ENCODE measurements at places on chromosomes 4 and X. TPM values are rescaled to one million over a fixed set of nuclear protein-coding genes. Genes with fewer than 3 reads are reported as not detected.
A peak's percentile ranks its signal among the peaks of the same experiment; 100 is the strongest.

DNA sequence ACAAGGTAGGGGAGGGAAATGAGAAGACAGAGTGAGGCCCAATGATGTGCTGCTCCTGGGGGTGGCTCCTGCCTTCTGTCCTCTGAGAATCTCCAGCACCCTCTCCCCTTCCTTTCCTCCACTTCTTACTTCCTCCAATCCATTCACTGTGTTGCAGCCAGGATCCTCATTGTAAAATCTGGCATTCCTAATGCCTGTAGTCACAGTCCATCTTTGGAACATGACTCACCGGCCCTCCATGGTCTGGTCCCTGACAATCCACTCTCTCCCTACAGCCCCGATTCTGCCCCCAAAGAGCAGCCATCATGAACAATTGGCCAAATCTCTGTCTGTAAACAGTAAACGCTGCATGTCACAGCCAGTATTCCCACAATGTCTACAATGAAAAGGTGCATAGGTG is 72.9 kb downstream of the CLNK start:
- no peaks in the 10 kb centered on the region for H3K4me1 ChIP-seq
- H3K27ac ChIP-seq = no peak overlapping the region
- DNase-seq = no peak
- H3K36me3 ChIP-seq = no peaks in the 10 kb centered on the region
- H3K27me3 ChIP-seq = no peaks in the 10 kb centered on the region
- H3K4me3 ChIP-seq = no peak overlapping the region

DNA sequence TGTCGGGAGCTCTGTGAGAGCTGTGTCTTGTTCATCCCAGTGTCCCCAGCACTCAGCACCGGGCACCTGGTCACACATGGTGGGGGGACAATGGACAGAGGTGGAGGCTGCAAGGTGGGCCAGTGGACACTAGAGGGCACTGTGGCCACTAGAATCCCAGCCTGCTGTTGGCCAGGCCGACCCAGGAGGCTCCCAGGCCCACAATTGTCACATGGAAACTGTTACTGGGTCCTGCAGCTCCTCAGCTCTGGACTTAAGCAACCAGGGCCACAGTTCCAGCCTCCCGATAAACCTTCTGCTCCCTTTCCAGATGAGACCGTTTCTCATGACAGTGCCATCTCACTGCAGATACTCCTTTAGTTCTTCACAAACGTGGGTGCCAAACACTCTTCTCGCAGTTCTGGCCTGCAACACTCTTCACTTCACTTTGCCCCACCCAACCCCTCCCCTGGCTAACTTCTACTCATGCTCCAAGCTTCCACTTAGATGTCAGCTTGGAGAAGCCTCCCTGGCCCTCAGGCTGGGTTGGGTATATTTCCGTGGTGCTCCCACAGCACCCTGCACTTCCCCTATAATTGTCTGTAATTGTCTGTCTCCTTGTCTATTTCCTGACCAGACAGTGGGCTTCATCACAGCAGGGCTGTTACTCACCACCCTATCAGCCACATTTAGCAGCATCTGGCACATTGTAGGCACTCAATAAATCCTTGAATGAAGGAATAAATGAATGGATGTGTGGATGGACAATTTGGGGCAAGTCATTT is 3.5 kb upstream of the IQSEC2 start:
- no peaks in the 10 kb centered on the region for H3K36me3 ChIP-seq
- peak; percentile 53 for DNase-seq
- no peaks in the 10 kb centered on the region for H3K27me3 ChIP-seq
- H3K4me1 ChIP-seq = peaks cover 26% of the 10 kb centered on the region

DNA sequence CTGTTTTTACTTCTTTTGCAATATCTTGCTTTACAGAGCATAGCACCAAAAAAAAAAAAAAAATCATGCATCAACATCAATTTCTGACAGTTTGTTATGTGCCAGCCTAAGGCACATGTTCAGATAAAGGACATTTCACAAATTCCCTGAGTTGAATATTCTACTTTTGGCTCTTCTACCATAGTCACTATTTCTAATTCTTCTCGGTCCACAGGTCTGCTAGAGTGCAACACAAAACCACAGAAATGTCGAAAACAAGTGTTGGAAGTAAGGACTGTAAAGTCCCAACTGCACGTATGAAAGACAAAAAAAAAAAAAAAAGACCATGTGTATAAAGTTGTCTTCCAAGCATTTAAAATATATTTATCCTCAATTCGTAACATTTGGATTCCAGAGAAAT is 494.2 kb upstream of the INTU start:
- no peaks in the 10 kb centered on the region for H3K36me3 ChIP-seq
- H3K4me1 ChIP-seq = no peaks in the 10 kb centered on the region
- H3K4me3 ChIP-seq = no peak overlapping the region
- no peak overlapping the region for H3K27ac ChIP-seq

DNA sequence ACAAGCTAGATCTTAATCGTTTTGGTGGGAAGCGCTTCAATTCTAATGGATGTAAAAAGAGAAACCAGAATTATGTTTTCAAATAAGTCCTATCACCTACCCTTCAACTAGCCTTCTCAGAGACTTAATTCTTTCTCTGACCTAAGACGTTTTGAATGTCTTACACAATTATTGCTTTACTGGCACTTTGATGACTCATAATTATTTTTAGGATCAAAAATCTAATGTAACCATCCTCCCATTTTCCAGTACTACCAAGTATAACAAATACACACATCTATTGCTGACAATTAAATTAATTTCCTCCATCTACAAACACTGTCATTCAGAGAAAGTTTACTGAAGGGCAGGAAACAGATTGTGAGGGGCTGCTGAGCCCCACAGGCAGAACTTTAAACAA is 108.6 kb downstream of the PPP3CA start:
- no peaks in the 10 kb centered on the region for H3K27me3 ChIP-seq
- DNase-seq = no peak
- H3K4me1 ChIP-seq = peaks cover 15% of the 10 kb centered on the region
- H3K36me3 ChIP-seq = no peaks in the 10 kb centered on the region
- H3K4me3 ChIP-seq = no peak overlapping the region
- no peak overlapping the region for H3K27ac ChIP-seq

DNA sequence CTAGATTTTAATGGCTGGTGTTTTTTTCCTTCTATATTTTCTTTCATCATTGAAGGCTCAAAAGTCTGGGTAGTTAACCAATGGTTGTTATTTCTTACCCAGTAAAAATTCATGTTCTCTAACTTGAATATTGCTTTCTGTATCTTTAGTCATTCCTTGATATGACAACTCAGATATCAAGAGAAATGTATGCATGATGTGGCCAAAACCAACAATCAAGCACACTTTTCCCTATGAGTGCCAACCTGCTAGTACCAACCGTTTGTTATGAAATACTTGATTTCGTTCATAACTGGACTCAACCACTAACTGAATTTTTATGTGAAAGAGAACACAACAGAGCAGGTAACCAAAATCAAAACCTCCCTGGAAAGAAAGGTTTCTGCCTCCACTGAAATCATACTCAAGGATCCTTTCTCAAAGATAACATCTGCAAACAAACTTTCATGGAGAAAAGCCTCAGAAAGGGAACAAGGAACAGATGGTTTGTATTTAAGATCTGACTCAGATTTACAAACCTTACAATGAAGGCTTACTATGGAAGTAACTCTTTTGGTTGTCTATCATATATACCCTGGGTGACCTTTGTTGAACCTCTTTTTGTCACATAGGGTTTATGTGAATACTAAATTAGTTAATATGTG is 8.3 kb upstream of the VEGFC start:
- no peak overlapping the region for H3K4me3 ChIP-seq
- H3K36me3 ChIP-seq = no peaks in the 10 kb centered on the region
- H3K4me1 ChIP-seq = no peaks in the 10 kb centered on the region

GRCh38 chr4:8828869-8829268 is 42.8 kb downstream of the HMX1 start:
- no peaks in the 10 kb centered on the region for H3K36me3 ChIP-seq
- no peaks in the 10 kb centered on the region for H3K4me1 ChIP-seq
- no peak overlapping the region for H3K4me3 ChIP-seq
- no peak overlapping the region for H3K27ac ChIP-seq

DNA sequence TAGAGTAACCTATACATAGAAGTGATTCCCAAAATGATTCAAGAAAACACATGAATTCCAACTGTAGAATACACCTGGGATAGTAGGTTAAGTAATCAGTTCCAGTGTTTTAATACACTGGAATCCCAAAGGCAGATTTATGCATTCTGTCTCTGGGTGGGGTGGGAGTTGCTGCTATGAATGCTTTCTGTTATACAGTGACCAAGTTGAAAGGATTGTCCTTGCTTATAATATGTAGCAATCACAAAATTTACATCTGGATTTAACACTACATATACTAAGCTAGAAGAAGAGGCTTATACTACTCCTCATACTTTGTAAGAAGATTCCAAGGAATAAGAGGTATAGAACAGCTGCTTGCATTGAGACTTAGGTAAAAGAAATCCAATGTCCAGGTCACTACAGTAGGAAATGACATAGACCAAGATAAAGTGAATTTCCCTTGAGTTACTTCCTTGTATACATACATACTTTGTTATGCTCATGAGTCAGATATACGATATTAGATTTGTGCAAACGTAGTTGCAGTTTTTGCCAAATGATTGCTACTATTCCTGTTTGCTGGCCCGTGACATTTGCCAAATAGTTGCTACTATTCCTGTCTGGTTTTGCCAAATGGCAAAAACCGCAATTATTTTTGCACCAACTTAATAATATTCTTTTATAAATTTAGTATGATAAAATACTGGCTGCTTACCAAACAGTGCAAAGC is 210.5 kb upstream of the DIAPH2 start:
- no peak overlapping the region for H3K4me3 ChIP-seq
- no peaks in the 10 kb centered on the region for H3K36me3 ChIP-seq
- no peak overlapping the region for H3K27ac ChIP-seq
- H3K4me1 ChIP-seq = no peaks in the 10 kb centered on the region
- no peak for DNase-seq
- no peaks in the 10 kb centered on the region for H3K27me3 ChIP-seq

DNA sequence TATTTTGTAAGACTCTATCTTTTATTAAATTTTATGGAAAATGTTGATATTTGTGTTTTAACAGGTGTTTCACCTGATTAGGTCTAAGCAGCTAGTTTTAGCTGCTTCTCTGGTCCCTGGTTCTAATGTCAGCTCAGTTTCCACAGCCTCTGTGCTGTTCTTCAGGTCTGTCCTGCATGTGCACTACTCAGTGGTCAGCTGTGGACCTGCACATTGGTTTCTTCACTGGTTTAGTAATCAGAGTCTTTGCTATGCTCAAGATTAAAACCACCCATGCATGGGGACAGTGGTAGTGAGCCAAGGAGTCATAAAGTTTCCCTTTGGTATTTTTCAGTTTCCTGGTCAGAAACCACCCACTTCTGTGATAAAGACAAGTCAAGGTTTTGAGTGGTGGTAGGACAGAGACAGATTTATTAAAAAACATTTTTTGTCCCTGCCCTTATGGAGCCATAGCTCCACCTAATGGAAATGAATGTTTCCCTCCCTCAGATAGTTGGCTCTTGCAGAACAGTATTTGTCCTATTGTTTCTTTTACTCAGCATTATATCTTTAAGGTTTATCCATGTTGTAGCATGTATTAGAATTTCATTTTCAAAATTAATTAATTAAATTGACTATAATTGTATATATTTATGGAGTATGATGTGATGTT is 36.8 kb upstream of the VBP1 start:
- H3K27me3 ChIP-seq = no peaks in the 10 kb centered on the region
- no peaks in the 10 kb centered on the region for H3K4me1 ChIP-seq
- no peak for DNase-seq
- no peak overlapping the region for H3K4me3 ChIP-seq
- H3K27ac ChIP-seq = no peak overlapping the region
- H3K36me3 ChIP-seq = no peaks in the 10 kb centered on the region

DNA sequence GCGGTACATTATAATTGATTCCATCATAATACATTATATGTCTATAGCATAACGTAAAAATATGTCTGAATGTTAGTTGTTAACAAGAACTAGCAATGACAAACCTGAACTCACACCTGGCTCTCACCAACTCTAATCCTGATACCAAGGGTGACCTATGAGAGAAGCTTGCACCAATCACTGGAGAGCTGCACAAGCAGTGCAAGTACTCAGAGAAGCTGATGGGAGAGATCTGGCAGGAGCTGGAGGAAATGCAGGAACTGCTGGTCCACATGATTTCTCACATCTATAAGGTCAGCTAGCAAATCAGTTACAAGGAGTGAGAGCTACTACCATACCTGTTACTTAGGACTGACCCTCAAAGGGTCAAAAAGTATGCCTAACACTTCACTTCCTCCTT is 74.8 kb downstream of the RAB28 start:
- H3K27me3 ChIP-seq = no peaks in the 10 kb centered on the region
- no peaks in the 10 kb centered on the region for H3K36me3 ChIP-seq
- no peak overlapping the region for H3K4me3 ChIP-seq
- H3K27ac ChIP-seq = no peak overlapping the region

- no peak within 1 kb of the TSS for H3K4me3 ChIP-seq
- H3K27me3 ChIP-seq = peaks cover 38% of the 10 kb centered on the region
- DNase-seq = peak; percentile 10
Measured at GRCh38 chr4:104494822-104495559, at the start of gene CXXC4. Gene CXXC4, minus strand, starts transcription at chr4:104494894. Its CDS starts 3,092 bp downstream, at chr4:104491802.

- no peaks in the 10 kb centered on the region for H3K4me1 ChIP-seq
- no peaks in the 10 kb centered on the region for H3K36me3 ChIP-seq
- no peak for DNase-seq
Measured at GRCh38 chr4:102259702-102260101, 85.6 kb downstream of the SLC39A8 start.

DNA sequence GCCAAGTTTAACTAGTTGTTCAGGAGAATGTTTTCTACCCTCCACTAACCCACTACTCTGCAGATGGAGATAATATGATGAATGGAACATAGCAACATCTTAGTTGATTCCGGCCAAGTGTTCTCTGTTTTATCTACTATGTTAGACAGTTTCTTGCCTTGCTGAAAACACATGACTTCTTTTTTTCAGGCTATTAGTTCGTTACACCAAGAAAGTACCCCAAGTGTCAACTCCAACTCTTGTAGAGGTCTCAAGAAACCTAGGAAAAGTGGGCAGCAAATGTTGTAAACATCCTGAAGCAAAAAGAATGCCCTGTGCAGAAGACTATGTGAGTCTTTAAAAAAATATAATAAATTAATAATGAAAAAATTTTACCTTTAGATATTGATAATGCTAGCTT is 13.3 kb downstream of the ALB start:
- H3K4me3 ChIP-seq = no peak overlapping the region
- no peaks in the 10 kb centered on the region for H3K27me3 ChIP-seq
- H3K36me3 ChIP-seq = no peaks in the 10 kb centered on the region
- no peak overlapping the region for H3K27ac ChIP-seq
- no peaks in the 10 kb centered on the region for H3K4me1 ChIP-seq
- no peak for DNase-seq

ITM2A gene
- total RNA-seq = 14.9 TPM

CFP gene
- 0.59 TPM for total RNA-seq

HPSE gene
- total RNA-seq = 1.3 TPM

Measured in B cell (primary cell).